CD4-positive, alpha-beta T cell (primary cell): ENCODE measurements at places on chromosomes 2 and 18.
A peak's percentile ranks its signal among the peaks of the same experiment; 100 is the strongest.

GRCh38 chr2:114610677-114611076 lies 168.2 kb downstream of the DPP10 start:
- H3K4me3 ChIP-seq = no peak overlapping the region
- DNase-seq = no peak
- H3K36me3 ChIP-seq = no peaks in the 10 kb centered on the region

- DNase-seq = no peak
- no peaks in the 10 kb centered on the region for H3K27me3 ChIP-seq
- peak overlapping the region; percentile 4 for H3K4me3 ChIP-seq
- H3K36me3 ChIP-seq = no peaks in the 10 kb centered on the region
- H3K27ac ChIP-seq = no peak overlapping the region
- peaks cover 93% of the 10 kb centered on the region for H3K4me1 ChIP-seq
Observed at GRCh38 chr2:98483257-98483861, 38.7 kb downstream of the INPP4A start.

- no peaks in the 10 kb centered on the region for H3K36me3 ChIP-seq
- H3K4me3 ChIP-seq = no peak overlapping the region
- no peaks in the 10 kb centered on the region for H3K4me1 ChIP-seq
- H3K27me3 ChIP-seq = no peaks in the 10 kb centered on the region
Observed at GRCh38 chr18:9380621-9381395, 46.2 kb downstream of the TWSG1 start.

DNA sequence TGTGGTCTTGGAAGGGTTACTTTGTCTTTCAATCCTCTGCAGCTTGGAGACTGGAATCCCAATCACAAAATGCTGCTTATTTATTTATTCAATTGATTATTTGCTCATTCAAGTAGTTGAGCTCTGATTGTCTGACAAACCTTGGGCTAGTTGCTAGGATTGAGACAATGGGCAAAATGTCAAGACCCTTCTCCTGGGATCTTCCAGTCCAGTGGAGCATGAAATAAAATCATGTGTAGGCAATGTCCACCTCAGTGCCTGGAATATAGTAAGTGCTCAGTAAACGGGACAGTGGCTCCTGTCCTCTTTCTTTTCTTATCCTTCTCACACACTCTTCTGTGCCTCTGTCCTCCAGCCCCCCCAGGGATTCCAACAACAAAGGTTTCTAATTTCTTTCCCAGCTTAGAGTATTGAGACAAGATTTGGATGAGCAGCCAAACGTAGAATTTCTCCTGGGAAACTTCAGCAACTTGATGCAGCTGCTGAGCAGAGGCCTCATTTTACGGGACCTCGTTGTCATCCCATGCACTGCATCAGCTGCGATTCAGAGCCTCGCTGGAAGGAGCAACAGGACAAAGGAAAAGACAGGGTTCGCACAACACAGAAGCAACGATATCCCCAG lies 545.0 kb downstream of the SOX11 start:
- H3K27ac ChIP-seq = no peak overlapping the region
- H3K4me1 ChIP-seq = no peaks in the 10 kb centered on the region
- no peaks in the 10 kb centered on the region for H3K27me3 ChIP-seq
- DNase-seq = no peak
- no peak overlapping the region for H3K4me3 ChIP-seq

GRCh38 chr2:20213651-20214565 lies 11.0 kb downstream of the SDC1 start:
- no peak overlapping the region for H3K27ac ChIP-seq
- H3K36me3 ChIP-seq = no peaks in the 10 kb centered on the region
- no peaks in the 10 kb centered on the region for H3K4me1 ChIP-seq
- DNase-seq = no peak
- H3K4me3 ChIP-seq = no peak overlapping the region

- H3K27ac ChIP-seq = no peak overlapping the region
- no peak for DNase-seq
- H3K4me3 ChIP-seq = no peak overlapping the region
Observed at GRCh38 chr2:185128346-185128745, 530.0 kb downstream of the ZNF804A start.

GRCh38 chr18:69208545-69208944 lies 192.1 kb upstream of the DOK6 start:
- H3K27ac ChIP-seq = no peak overlapping the region
- no peaks in the 10 kb centered on the region for H3K36me3 ChIP-seq
- DNase-seq = no peak
- no peak overlapping the region for H3K4me3 ChIP-seq
- no peaks in the 10 kb centered on the region for H3K4me1 ChIP-seq
- no peaks in the 10 kb centered on the region for H3K27me3 ChIP-seq

GRCh38 chr2:60469536-60470317 lies 83.7 kb downstream of the BCL11A start:
- H3K27ac ChIP-seq = no peak overlapping the region
- H3K27me3 ChIP-seq = no peaks in the 10 kb centered on the region
- no peaks in the 10 kb centered on the region for H3K36me3 ChIP-seq
- no peak overlapping the region for H3K4me3 ChIP-seq

DNA sequence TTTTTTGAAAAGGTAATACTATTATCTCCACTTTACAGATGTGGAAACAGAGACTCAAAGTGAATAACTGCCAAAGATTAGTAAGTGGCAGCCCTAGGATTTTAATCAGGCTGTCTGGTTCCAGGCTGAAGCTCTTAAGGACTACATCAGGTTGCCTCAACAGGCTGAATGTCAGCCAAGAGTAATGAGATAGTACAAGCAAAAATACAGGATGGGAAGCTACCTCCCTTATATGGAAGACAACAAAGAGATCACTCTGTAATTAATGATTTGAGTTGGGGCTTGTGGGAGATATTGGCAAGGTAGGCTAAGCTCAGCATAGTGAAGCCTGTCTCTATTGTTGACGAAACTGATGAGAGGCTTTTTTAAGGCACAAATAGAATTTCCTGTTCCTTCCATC lies 323.1 kb downstream of the KCNJ3 start:
- H3K36me3 ChIP-seq = no peaks in the 10 kb centered on the region
- H3K4me3 ChIP-seq = no peak overlapping the region
- no peaks in the 10 kb centered on the region for H3K4me1 ChIP-seq

- H3K27me3 ChIP-seq = no peaks in the 10 kb centered on the region
- no peak overlapping the region for H3K4me3 ChIP-seq
- no peak overlapping the region for H3K27ac ChIP-seq
- no peaks in the 10 kb centered on the region for H3K36me3 ChIP-seq
Observed at GRCh38 chr2:115610888-115611287, 1168.4 kb downstream of the DPP10 start.

- no peak overlapping the region for H3K27ac ChIP-seq
- H3K36me3 ChIP-seq = no peaks in the 10 kb centered on the region
- H3K27me3 ChIP-seq = no peaks in the 10 kb centered on the region
- no peak for DNase-seq
- H3K4me3 ChIP-seq = no peak overlapping the region
Observed at GRCh38 chr18:64210401-64210949, 61.6 kb upstream of the LINC00305 start.

GRCh38 chr18:31857526-31858106 lies 85.3 kb downstream of the TRAPPC8 start:
- H3K4me3 ChIP-seq = no peak overlapping the region
- DNase-seq = no peak
- no peaks in the 10 kb centered on the region for H3K4me1 ChIP-seq
- peaks cover 70% of the 10 kb centered on the region for H3K36me3 ChIP-seq

GRCh38 chr2:115083225-115083624 lies 640.8 kb downstream of the DPP10 start:
- H3K4me1 ChIP-seq = no peaks in the 10 kb centered on the region
- DNase-seq = no peak
- H3K36me3 ChIP-seq = no peaks in the 10 kb centered on the region

DNA sequence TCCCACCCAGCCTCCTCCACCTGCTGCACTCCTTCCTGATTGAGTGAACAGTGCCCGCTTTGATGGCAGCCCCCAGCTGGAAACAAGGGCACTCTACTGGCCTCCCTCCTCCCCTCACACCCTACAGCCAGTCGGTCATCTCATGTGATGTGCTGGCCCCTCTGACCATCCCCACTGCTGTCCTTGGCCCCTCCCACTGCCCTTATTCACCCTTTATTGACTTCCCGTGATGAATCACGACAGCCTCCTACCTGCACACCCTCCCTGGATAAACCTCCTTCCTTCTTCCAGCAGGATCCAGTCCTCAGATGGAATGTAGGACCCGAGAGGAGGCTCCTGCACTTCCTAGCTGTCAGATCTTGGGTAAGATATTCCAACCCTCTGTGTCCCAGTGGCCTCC lies 186.5 kb upstream of the SH3BP4 start:
- no peak overlapping the region for H3K27ac ChIP-seq
- H3K27me3 ChIP-seq = no peaks in the 10 kb centered on the region
- no peak for DNase-seq

DNA sequence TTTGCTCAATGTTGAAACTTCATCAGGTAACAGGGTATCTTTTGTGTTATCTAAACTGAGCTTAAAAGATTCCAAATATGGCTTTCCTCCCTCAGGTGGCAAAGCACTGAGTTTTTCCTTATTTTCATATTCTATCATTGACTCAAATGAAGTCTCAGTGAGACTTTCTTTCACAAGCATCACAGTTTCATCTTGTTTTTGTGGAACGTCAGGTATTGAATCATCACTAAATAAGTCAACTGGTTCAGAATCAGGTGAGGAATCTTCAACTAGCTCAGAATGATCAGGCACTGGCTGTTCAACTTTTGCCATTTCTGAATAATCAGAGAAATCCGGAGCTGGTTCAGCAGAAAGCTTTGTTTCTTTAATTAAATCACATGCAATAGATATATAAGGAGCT lies 24.6 kb downstream of the RTN4 start:
- H3K27me3 ChIP-seq = no peaks in the 10 kb centered on the region
- H3K27ac ChIP-seq = no peak overlapping the region
- H3K4me1 ChIP-seq = peaks cover 25% of the 10 kb centered on the region
- no peaks in the 10 kb centered on the region for H3K36me3 ChIP-seq

GRCh38 chr18:5417342-5417741 lies 121.8 kb upstream of the ZBTB14 start:
- H3K4me3 ChIP-seq = no peak overlapping the region
- no peaks in the 10 kb centered on the region for H3K36me3 ChIP-seq
- H3K27ac ChIP-seq = no peak overlapping the region
- DNase-seq = peak; percentile 41
- no peaks in the 10 kb centered on the region for H3K27me3 ChIP-seq

- H3K36me3 ChIP-seq = peaks cover 9% of the 10 kb centered on the region
- H3K27me3 ChIP-seq = no peaks in the 10 kb centered on the region
- DNase-seq = no peak
- no peaks in the 10 kb centered on the region for H3K4me1 ChIP-seq
- no peak overlapping the region for H3K4me3 ChIP-seq
- no peak overlapping the region for H3K27ac ChIP-seq
Observed at GRCh38 chr2:32697156-32697555, 69.3 kb downstream of the TTC27 start.

DNA sequence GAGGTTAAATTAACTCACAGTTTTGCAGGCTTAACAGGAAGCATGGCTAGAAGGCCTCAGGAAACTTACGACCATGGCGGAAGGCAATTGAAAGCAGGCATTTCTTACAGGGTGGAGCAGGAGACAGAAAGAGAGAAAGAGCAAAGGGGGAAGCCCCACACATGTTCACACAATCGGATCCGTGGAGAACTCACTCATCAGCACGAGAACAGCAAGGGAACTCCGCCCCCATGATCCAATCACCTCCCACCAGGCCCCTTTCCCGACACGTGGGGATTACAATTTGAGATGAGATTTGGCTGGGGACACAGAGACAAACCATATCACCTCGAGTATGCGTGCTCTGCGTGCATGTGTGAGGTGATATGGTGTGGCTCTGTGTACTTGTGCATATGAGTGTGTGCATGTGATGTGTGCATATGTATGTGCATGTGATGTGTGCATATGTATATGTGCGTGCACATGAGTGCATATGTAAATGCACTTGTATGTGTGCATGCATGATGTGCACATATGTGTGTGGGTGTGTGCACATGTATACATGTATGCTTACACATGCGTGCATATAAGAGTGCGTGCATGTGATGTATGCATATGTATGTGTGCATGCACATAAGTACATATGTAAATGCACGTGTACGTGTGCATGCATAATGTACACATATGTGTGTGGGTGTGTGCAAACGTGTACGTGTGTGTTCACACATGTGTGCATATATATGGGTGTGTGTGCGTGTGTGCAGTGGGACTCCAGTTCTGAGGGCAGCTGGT lies 108.7 kb upstream of the HDAC4 start:
- H3K27me3 ChIP-seq = no peaks in the 10 kb centered on the region
- H3K27ac ChIP-seq = no peak overlapping the region
- no peaks in the 10 kb centered on the region for H3K4me1 ChIP-seq
- no peaks in the 10 kb centered on the region for H3K36me3 ChIP-seq

GRCh38 chr18:36675542-36675941 lies 153.3 kb downstream of the TPGS2 start:
- no peak for DNase-seq
- no peaks in the 10 kb centered on the region for H3K27me3 ChIP-seq
- H3K27ac ChIP-seq = no peak overlapping the region
- H3K4me3 ChIP-seq = no peak overlapping the region

- H3K4me3 ChIP-seq = no peak overlapping the region
- H3K36me3 ChIP-seq = no peaks in the 10 kb centered on the region
- no peak overlapping the region for H3K27ac ChIP-seq
- no peaks in the 10 kb centered on the region for H3K4me1 ChIP-seq
- no peaks in the 10 kb centered on the region for H3K27me3 ChIP-seq
Observed at GRCh38 chr2:238296638-238297457, 8.4 kb upstream of the PER2 start.
